ENCODE measurements at places on chromosomes 12 and 14.

GRCh38 chr12:7498809-7499208, 4.8 kb downstream of the CD163 start:
- DNase-seq, result no peak

GRCh38 chr12:63206909-63207308, 55.9 kb upstream of the AVPR1A start:
- DNase-seq, result no peak

DNA sequence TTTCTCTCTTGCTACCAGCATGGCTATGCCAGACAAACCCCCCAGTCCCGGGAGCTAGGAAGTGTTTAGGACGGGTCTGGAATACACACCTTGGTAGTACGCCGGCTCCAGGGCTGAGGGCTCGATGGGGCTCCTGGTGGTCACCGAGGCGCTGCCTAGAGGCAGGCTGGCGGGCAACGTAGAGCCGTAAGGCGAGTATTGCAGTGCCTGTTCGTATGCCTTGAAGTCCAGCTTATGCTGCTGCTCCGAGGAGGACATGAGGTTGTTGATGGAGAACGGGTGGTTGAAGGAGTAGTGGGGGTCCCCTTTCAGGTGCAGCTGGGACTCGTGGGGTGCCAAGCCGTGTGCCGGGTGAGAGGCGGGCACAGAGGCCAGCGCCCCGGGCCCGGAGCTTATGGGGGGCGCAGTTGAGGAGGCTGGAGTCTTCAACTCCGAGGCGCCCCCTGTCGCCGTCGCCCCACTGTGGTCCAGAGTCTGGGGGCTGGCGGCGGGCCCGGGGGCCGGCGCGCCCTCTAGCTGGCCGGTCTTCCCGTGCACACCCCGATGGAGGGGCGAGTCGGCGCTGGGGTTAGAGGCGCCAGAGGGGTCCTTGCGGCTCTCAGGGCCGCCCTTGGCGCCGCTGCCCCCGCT, 3.6 kb downstream of the FOXA1 start:
- no peak for DNase-seq

DNA sequence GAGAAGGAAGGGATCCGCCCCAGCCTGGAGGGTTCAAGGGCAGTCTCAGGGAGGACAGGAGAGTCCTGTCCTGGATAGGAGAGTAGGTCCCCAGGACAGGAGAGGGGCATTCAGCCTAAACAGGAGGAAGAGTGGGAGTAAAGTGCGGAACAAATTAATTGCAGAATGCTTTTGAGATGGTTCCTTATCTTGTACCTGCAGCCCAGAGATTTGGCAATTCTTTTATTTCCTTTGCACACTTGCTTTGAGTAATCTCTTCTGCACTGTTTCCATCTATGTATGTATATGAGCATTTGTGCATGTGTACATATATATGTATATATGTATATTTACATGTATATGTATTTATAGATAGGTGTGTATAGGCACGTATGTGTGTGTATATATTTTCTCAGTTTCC, 22.7 kb downstream of the PLEK2 start:
- no peak for DNase-seq

- no peak for DNase-seq
Measured at GRCh38 chr14:83741269-83741668, 1788.7 kb upstream of the FLRT2 start.

DNA sequence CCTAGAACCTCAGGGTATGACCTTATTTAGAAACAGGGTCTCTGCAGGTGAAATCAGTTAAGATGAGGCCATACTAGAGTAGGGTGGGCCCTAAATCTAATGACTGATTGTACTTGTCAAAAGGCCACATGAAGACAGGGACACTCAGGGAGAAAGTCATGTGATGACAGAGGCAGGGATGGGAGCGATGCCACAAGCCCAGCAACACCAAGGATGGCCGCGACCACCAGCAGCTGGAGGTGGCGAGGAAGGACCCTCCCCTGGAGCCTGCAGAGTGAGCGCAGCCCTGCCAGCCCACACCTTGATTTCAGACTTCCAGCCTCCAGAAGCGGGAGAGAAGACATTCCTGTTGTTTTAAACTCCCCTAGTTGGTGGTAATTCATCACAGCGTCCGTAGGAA, 199.9 kb downstream of the PHETA1 start:
- no peak for DNase-seq

DNA sequence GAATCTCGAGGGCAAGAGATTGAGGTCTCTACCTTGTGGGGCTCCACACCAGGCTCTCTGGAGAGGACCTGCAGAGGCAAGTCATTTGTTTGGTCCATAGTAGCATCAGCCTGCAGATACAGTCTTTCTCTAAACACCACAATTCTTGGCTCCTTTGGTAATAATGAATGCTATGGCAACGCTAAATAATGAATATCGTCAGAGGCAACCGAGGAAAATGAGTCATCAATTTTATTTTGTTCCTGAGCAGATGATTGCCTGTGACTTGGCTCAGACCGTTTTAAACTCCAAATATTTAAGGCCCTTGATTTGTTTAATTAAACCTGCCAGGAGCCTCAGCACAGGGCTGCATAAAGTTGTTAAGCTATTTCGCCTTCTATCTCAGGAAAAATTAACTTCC, 924.1 kb upstream of the TMEM132C start:
- no peak for DNase-seq

- DNase-seq, result no peak
Measured at GRCh38 chr14:21098892-21099595, 589 bp upstream of the ZNF219 start.

- no peak for DNase-seq
Measured at GRCh38 chr12:62523619-62524018, 57.0 kb downstream of the MON2 start.

DNA sequence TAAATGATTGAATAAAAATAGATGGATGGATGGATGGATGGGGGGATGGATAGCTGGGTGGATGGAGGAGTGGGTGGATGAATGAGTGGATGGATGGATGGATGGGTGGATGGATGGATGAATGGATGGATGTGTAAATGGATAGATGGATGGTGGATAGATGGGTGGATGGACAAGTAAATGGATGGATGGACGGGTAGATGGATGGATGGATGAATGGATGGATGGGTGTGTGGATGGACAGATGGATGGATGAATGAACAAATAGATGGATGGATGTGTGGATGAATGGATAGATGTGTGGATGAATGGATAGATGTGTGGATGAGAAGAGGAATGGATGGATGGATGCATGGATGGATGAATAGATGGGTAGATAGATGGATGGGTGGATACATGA, 490.8 kb downstream of the VRK1 start:
- no peak for DNase-seq

DNA sequence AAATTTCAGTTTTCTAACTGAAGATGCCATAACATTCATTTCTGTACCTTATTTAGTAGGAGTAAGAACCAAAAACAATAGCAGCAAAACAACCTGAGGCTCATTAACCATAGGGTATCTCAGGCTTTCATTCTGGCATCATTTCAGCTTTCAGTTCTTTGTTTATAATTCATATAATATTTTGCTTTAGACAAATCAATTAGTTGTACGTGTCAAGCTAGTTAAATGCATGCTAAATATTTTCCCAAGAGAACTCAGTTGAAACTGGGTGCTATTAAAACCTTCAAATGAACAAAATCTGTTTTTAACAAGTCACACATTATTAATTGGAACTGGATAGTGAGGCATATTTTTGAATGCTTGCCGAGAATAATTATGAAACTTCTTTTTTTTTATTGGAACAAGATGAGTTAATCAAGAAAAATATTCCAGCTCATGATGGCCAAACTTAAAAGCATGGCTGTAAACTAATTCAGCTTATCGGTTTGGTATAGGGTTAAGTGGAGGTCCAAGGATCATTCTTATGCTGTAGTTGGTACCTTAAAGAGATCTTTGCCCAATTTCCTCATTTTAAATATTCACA, 442.7 kb downstream of the BTG1 start:
- no peak for DNase-seq

DNA sequence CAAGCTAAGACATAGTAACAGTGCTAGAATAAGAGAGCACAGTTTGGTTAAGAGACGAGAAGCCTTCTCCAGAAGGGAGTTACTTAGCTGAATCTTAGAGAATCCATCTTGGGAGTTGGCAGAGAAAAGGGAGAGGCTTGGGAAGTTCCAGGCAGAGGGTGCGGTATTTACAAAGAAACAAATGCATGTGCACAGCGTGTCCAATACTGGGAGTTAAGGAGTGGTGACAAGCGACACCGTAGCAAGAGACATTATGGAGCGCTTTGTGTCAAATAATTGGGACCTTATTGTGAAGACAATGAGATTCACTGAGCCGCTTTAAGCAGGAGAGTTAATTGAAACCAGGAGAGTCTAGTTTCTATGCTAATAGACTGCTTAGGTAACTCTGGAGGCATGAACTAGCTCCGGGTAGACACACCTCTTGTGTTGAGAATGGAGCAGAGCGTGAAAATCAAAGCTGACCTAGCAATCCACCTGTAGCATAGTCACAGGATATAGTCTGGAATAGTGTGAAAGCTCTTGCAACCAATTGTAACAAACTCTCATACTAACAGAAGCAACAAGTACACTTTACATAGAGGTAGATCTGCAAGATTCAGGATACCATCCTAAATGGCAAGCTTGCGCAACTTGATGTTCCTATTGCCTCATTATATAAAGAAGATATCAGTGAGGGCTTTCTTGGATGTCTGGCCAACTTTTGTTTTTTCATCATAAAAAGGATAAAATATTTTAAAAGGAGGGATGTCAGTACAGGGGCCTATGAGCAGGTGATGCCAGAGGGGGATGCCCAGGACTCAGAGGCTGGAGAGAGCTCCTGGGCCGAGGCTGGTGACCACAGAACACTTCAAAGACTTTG, 5.3 kb downstream of the ALDH1L2 start:
- DNase-seq, result no peak

DNA sequence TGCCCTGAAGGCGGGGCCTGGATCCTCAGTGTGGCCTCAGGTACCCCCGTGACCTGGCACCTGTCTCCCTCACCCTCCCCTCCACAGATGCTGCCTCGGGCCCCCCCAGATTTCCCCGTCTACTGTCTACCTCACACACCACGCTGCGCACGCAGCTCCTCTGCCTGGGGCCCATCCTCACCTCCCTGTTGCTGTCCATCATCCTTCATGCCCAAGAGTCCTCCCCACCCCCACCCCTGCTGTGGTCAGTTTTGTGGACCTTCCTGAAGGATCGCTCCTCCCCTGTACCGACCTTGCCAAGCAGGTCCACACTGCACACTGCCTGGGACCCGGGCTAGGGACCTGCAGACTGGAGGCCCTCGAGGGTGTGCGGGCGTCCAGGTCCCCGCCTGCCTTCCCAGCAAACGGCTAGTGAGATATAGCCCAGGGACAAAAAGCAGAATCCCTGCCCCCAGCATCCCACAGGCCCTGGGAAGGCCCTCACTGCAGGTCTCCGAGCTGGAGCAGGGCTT, 197.4 kb upstream of the DIO3 start:
- no peak for DNase-seq

DNA sequence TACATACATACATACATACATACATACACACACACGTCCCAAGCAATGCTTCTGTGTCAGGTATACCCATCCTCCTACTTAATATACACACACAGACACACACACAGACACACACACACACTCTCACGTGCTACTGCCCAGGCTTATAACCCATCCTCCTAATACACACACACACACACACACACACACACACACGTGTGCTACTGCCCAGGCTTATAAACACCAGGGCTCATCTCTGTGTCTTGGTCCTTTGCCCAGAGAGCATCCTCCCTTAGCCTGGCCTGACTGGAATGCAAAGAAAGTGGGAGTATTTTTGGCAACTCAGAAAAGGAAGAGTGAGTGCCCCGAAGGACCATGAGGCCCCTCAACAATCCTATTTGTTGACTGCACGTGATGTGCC, 129.0 kb downstream of the RBM19 start:
- DNase-seq, result no peak

DNA sequence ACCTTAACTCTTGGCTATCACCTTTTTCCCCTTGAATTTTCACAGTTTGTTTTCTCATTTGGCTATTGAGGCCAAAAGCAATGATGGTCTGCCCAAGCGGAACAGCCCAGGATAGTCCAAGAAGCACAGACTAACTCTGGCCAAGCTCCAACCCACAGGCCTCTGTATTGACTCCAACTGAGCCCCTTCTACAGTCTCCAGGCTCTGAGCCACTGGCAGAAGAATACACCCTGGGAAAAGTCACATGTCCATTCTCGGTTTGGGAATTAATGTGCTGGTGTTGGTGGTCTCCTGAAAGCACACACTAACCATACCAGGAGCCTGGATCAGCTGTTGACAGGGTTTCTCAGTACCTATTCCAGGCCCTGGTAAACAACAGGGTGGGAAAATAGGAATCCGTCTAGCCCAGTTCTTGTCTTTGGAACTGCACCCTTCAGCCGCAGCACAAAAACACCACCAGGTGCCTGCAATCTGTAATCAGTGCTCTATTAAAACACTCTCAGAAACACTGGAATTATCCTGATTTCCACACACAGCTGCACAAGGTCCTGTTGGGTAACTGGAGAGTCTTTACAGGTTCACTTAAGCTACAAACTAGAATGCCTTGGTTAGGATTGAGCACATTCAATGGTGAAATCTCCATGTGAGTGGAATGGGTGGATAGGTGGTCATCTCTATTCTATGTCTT, 63.6 kb downstream of the STXBP6 start:
- DNase-seq, result no peak

GRCh38 chr12:119479121-119479561, 114.4 kb upstream of the TMEM233 start:
- DNase-seq, result no peak

- DNase-seq, result no peak
Measured at GRCh38 chr14:76769636-76770292, 8.5 kb downstream of the VASH1 start.

- DNase-seq, result no peak
Measured at GRCh38 chr14:40870252-40870651, 736.4 kb upstream of the LRFN5 start.

DNA sequence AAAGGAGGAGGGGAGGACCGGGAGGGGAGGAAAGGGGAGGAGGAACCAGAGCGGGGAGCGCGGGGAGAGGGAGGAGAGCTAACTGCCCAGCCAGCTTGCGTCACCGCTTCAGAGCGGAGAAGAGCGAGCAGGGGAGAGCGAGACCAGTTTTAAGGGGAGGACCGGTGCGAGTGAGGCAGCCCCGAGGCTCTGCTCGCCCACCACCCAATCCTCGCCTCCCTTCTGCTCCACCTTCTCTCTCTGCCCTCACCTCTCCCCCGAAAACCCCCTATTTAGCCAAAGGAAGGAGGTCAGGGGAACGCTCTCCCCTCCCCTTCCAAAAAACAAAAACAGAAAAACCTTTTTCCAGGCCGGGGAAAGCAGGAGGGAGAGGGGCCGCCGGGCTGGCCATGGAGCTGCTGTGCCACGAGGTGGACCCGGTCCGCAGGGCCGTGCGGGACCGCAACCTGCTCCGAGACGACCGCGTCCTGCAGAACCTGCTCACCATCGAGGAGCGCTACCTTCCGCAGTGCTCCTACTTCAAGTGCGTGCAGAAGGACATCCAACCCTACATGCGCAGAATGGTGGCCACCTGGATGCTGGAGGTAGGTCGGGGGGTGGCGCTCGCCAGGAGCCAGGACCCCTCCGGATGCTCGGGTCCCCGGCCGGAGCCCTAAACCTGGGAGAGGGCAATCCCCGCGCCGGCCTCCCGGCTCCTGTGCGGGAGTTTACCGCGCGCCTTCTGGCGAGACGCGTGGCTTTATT, at the start of gene CCND2:
Gene CCND2, plus strand, starts transcription at position 111 of the 744 bp plus-strand sequence. Its CDS starts 279 bp downstream, at position 390.
- DNase-seq, result peak; percentile 72

Measured in CD4-positive, alpha-beta T cell treated with Interleukin-15 for 4 hours (primary cell).